ENCODE measurements at places on chromosomes 1 and 21.
A peak's percentile ranks its signal among the peaks of the same experiment; 100 is the strongest.

GRCh38 chr21:26769613-26770188, 75.5 kb downstream of the ADAMTS1 start:
- peak; percentile 15 for DNase-seq

GRCh38 chr1:48206371-48206770, 16.1 kb upstream of the SLC5A9 start:
- no peak for DNase-seq

GRCh38 chr1:209924390-209924789, 13.6 kb upstream of the SYT14 start:
- no peak for DNase-seq

GRCh38 chr1:25246600-25247023, 642 bp downstream of the RSRP1 start:
- peak; percentile 22 for DNase-seq

DNA sequence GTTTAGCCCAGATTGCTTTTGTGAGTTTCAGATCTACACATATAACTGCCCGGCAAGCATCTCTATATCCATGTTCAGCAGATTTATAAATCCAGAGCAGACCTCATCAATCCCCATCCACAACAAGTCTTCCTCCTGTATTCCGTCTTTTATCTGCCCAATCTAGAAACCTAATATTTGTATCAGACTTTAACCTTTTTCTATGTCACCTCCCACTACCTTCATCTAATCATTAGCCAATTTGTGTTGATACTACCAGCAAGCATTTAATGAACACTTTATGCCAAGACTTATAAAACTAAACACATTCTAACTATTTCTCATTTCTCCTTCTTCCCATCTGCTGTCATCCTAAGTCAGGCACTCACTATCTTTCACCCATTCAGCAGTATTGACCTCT, 135.5 kb downstream of the PBX1 start:
- no peak for DNase-seq

- DNase-seq: peak; percentile 42
Observed at GRCh38 chr21:32578107-32578691, 7.1 kb downstream of the TCP10L start.

- DNase-seq: no peak
Observed at GRCh38 chr1:22321917-22322316, 129.7 kb upstream of the ZBTB40 start.

DNA sequence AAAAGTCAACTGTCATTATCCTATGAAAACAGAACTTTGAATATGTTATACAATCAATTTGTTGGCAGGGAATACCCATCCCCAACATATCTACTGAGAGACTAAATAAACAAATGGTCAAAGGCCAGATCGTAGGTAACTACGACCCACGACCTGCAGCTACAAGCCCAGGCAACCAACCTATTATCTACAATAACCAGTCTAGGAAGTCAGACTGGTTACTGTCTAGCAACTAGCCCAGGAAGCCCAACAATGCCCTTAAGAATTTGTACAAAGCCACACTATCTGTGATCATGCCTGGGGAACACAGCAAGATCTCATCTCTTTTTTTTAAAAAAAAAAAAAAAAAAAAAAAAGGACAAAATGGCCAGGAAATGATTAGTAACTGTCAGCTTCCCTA, 58.7 kb downstream of the SMYD3 start:
- DNase-seq: no peak

GRCh38 chr1:54459140-54459539, 52.9 kb upstream of the SSBP3 start:
- no peak for DNase-seq

DNA sequence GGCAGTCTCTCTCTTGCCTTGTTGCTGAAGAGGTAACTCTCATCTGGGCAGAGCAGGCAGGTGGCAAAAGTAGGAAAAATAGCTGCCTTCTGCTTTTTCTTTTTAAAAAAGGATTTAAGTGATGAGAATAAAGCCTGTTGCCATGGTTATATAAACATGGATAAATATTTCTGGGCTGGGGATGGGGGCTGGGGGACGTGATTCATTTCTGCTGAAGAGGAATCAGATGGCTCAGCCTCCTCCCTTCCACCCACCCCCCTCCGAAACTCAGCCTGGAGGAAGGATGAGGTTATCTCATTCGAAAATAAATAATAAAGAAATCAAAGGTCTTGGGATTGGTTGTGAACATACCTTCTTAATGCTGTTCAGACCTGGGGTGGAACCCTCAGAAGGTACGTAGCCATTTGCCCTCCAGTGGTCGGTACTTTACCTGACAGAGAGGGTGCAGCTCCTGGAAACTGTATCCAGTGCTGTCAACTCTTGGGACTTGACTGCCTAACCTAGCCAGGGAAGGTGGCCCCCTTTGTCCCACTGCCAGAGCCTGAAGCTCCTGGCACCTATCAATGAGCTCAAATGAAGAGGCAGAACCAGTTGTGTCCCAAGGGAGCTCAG, 3.8 kb upstream of the INKA2 start:
- DNase-seq: no peak

DNA sequence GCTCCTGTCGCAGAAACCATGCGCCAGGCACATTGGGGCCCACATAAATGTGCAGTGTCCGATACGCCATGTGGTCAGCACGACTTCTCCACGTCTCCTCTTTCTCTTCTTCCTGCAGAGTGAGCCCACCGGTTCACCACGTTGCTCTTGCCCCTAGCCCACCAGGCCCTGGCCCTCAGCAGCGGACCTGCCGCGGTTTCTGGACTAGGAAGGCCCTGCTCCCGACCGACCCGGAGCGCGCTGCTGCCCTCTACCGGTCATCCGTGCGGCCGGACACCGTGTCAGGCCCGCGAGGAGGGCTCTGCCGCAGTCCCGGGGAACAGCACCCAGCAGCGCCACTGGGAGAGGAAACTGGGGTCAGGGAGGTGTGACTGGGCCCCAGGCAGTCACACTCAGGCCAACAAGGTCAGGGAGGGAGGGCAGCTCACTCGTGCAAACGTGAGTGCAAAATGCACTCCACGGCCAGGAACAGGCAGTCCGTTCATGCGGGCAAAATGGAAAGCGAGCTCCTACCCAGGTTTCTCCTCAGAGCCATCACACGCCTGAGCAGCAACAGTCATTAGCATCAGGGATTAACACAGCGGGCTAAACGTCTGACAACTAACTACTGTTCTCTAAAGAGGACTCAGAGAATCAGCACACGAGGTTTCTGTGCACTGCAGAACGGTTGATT, 13.7 kb downstream of the TLR5 start:
- peak; percentile 70 for DNase-seq

GRCh38 chr1:244665771-244666217, 12.9 kb downstream of the DESI2 start:
- DNase-seq: no peak

GRCh38 chr1:224786533-224787250, 142.8 kb upstream of the DNAH14 start:
- DNase-seq: no peak

DNA sequence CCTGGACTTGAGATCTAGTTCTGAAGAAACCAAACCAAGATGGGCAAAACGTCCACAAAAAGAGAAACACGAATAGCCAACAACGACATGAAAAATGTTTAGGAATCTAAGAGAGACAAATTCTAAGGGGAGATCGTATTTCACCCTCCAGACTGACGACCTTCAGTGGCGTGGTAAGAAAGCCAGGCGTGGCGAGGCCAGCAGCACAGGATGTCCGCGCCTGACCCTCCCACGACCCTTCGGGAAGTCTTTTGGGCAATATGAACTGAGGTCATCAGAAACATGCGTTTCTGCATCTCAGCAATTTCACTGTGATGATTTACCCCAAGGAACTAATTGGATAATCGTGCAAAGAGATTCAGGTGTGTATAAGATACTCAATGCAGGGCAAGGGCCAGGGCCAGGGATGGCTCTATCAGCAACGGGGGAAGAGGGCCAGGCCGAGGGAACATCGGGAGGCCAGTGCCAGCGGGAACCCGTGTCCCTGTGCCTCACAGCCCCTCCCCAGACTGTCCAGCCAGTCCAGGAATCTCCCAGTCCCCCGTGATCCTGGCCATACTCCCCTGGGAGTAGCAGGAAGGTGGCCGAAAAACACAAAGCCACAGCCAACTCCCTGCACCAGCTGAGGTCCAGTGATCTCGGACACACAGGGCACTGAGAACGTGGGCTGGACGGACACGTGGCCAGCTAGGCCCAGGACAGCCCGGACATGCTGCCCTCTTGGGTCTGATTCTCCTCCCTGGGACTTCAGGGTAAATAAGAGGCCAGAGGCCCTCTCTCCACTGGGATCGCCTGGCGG, 53.6 kb upstream of the ADARB1 start:
- peak; percentile 4 for DNase-seq

DNA sequence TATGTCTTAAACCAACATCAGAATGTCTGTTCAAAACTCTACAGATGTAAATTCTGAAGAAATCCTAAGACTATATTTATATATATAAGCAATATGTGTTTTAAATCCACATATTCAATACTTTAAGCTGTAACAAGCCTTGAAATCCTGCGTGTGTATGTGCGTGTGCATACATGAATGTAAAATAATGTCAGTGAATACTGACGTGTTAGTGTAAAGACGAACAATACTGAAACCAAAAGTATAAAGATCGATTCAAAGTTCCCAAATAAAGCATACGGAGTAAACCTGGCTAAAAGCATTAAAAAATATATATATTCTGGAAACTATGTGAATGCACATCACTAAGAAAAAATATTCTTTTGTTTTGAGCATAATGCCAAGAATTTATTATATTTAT, 668.6 kb upstream of the NCAM2 start:
- no peak for DNase-seq

DNA sequence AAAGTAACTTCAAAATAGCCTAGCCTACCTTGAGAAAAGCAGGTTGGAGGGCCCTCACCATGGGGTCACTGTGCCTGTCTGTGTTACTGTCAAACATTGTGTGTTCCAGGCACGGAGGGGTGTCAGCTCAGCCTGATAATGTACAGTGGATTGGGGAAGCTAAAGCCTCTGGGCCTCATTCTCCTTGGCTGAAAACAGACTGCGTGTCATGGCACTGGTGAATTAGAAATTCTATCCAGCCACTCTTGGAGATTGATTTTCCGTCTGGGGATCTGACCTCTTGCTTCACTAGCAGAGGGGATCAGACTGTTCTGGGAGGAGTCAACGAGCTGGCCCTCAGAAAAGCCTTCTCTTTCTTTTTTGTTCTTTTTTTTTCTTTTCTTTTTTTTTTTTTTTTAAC, 123.5 kb upstream of the HOOK1 start:
- DNase-seq: no peak

GRCh38 chr1:245172026-245172425, 17.2 kb downstream of the KIF26B start:
- DNase-seq: no peak

DNA sequence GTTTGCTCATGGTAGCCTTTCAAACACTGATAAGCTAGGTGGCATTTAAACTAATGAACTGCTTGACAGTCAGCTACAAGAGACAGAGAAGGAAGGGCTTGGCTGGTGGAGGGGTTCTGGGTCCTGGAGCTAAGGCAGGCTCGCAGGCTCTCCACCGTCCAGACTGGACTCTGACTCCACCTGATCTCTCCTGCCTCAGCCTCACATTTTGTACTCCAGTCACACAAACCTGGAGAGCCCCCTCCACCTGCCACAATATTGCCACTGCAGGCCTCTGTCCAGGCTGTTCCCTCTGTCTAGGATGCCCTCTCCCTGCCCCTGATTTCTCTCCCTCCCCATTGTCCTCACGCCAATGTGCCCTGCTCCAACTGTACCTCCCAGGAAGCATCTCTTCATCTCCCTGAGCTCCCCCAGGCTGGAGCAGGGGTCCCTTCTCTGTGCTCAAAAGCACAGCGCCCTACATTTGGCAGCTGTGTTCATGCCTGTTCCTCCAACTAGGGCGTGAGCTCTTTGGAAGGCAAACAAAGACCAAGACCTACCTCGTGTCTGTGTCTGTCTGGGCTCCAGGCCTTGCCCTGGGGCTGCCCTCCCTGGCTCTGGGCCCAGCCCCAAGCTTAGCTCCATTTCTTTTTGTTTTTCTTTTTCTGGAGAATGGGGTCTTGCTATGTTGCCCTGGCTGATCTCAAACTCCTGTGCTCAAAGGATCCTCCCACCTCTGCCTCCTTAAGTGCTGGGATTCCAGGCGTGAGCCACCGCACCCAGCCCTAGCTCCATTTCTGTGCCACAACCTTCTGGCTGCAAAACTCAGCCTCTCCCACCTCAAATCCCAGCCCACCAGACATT, 2.9 kb downstream of the TIE1 start:
- DNase-seq: no peak

DNA sequence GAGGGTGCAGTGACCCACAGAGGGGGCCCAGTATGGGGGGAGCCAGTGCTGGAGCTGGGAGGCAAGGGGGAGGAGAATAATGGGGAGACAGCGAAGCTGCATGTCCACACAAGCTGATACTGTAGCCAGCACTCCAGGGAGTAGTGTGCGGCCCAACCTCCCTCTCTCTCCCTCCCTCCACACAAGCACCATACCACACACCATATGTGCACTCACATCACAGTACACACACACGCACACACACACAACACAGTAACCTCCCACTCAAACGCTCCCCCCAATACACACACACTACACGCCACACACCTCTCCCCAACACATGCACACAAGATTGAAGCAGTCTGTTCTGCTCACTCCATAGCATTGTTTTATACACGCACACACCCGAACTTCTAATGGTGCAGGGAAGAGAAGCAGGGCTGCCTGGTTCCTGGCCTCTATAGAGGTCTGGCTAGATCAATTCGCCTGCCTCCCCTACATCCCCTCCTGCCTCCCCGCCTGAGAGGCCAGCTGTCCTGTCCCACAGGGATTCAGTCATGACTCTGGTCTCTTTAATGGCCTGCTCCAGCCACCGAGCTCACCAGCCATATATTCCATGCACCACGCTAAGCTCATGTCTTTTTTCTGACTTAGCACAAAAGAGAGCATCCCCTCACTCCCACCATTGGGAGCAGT, 3.8 kb downstream of the NCDN start:
- no peak for DNase-seq

- DNase-seq: no peak
Observed at GRCh38 chr1:227994632-227995300, 12.0 kb upstream of the WNT3A start.

DNA sequence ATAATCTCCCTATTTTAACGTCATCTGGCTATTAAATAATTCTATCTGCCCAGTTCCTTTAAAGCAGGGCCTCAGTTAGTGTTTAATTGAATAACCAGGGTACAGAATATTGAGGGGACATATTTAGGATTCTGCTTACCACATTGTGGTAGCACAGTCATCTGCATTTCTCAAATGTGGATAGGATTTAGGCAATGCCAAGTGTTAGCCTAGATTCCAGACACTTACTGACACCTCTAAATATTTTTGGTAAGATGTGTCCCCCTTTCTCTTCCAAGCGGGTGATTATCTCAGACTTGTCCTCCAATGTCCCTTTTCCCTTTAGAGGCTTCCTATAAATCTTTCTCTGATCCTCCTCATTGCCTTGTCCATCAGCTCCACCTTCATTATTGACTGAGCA, 160.8 kb upstream of the HOOK1 start:
- no peak for DNase-seq

DNA sequence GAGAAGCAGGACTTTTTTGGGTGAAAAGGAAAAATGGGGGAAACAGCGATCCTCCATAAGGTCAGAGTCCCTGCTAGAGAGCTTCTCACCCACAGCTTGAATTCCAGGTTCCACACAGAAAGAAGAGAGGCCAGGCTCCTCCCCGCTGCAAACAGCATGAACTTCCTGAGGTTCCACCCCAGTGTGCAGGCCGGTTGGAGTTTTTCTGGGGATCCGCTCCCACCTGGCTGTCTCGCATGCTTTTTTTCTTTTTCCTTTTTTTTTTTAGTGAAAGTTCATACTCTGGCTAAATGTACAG, 595.1 kb upstream of the ZP4 start:
- no peak for DNase-seq
